GM12892 (cell line): ENCODE measurements at places on chromosomes 16 and 17.

DNA sequence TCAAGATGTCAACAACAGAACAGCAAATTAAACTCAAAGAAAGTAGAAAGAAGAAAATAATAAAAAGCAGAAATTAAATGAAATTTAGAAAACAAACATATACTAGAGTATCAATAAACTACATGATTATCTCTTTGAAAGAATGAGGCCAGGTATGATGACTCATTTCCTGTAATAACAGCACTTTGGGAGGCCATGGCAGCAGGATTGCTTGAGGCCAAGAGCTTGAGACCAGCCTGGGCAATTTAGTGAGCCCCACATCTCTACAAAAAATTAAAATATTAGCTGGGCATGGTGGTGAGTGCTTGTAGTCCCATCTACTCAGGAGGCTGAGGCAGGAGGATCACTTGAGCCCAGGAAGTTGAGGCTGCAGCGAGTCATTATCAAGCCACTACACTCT is 232.5 kb downstream of the RAB11FIP4 start:
- no peak for DNase-seq

DNA sequence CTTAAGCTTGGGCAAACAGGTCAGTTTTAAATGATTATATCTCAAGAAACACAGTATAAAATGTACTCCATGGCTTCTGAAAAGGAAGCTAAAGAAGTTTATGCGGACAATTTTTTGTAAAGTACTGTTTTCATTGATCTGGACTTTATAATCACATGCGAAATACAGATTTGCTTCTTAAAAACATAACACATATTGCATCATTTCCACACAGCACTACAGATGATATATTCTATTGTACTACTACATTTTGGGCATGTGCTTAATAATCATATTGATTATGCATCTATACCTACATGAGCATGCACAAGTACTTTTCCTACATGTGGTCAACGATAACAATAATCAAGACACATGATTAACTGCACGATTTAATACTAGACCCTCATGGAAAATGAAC is 22.5 kb downstream of the TRIM37 start:
- DNase-seq, result no peak

- DNase-seq, result no peak
These were observed 20.4 kb downstream of the BAHCC1 start for GRCh38 chr17:81415681-81416080.

DNA sequence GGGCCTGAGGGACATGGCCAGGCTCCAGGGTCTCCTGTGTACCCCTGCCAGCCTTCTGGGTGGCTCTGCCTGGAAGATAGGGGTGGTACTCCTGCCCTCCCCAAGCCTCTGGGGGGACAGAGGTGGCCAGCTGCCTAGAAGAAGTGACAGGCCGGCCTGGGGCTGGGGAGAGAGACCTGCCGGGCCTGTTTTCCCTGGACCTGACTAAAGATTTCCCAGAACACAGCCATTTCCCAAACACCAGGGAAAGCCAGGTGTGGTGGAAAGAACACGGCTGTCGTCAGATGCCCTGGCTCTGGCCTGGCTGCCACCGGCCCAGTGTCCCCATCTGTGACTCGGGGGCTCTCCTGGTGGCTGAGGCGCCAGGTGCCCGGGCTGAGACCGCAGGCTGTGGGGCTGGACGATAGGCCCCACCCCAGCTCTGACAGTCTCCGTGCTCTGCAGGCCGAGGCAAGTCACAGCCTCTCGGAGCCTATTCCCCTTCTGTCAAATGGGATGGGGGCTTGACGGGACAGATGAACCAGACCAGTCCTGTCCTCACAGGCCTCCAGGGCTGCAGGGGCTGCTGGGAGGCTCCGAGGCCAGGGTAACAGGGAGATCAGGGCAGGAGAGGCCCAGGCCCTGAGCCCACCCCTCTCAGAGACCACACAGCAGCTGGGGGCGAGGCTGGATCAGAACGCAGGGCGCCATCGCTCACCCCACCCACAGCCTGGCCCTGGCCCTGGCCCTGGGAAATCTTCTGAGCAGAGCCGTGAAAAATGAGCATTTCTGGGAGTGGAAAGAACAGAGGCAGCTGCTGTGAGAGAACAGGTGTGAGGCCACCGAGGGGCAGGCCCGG is 33.1 kb downstream of the CTU2 start:
- no peak for DNase-seq

DNA sequence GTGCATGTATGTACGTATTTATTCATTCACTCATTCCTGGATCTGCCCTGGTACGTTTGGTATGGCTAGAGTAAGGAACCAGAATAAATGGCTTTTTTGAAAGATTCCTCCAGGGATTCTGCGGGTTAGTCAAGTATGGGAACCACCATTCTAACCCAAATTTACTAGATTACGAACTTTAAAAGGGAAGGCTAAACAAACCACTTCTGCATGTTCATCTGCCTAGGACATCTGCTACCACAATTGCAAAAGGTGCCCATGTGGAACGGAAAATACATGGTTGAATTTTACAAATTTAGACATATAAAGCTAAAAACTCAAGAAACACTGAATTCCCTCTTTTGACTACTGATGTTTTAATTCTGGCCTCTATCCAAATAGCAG is 22.1 kb downstream of the CYTH1 start:
- DNase-seq, result no peak

DNA sequence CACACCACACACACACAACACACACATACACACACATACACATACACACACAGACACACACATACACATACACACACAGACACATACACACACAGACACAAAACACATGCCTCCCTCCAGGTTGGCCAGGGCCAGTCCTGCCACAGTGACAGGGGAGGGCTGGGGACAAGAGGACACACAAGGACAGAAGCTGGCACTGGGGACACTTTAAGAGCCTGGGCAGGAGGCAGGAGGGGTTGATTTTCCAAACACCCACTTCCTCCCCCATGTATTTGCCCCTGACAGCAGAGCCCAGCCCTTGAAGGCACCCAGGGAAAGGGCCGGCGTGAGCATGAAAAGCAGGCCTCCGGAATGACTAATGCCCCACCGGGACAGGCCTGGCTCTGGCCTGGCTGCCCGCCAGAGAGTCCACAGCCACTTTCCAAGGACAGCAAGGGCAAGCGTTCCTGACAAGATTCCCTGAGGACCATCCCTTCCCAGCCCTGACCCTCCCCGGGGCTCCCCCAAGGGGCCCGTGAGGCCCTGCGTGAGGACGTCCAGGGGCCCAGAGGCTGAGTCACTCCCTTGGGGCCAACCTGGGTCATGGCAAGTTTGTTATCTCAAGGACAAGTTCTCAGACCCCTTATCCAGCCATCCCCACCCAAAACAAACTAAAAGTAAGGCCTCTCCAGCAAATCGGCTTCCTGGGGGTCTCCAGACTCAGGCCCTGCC is 235.6 kb downstream of the ZNF423 start:
- DNase-seq, result no peak

- no peak for DNase-seq
These were observed 142.2 kb downstream of the ENGASE start for GRCh38 chr17:79216826-79217225.

GRCh38 chr17:56641894-56642293 is 48.4 kb downstream of the NOG start:
- no peak for DNase-seq
